ENCODE measurements at places on chromosomes 2 and 18.

DNA sequence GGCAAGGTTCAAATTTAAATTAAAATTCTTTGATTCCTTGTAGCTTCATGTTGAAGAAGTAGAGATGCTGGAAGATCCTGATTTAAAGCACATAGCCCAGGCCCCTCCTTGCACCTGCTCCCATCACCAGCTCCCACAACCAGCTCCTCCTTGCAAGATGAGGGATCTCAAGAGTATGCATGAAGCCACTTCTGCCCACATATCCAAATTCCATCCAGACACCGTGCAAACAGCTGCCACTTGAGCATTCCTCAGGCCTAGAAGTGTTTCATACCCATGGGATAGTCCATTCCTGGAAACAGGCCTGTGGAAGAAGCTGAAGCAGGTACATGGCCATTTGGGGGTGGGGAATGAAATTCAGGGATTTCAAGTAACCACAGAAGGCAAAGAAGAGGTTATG lies 32.4 kb upstream of the ITPRID2 start:
- DNase-seq, result no peak

- no peak for DNase-seq
Observed at GRCh38 chr2:242011516-242011915, 142.0 kb downstream of the RTP5 start.

DNA sequence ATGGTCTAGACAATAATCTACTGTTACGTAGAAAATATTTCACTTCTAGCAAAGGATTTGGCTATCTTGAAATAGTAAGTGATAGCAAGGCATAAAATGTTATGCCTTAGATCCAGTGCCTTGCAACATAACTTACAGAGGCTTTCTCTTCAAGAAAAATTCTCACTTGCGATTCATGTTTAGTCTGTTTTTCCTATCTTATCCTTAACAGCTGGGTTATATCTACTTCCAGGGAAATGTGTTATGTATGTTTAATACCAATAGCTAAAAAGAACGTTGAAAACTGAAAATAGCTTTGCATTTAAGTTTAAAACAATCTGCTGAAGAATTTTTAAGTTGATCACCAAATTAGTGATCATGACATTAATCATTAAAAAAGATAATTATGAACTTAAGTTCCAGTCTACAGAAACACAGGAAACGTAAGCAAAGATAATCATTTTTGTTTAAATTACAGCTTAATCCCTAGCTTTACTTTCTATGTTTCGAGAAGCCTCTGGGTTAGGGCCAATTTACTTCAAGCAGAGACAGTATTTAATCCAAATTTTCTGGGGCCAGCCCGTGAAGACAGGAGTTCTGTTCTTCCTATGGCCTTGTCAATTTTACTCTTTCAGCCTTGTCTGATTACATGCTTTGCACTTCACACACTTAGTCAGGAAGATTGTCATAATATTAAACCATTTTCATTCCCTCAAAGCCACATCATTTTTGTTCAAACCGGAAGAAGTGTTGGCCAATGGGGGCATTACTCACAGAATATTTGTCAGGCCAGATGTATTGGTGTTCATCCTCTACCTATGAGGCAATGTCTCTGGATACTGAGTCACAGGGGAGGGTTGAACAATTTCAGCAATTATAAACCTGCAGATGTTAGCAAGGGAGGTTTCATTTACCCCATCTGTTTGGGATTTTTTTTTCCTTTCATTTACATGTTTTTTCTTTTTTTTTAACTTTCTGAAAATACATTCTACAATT lies 1132.9 kb upstream of the ZEB2 start:
- peak; percentile 72 for DNase-seq

DNA sequence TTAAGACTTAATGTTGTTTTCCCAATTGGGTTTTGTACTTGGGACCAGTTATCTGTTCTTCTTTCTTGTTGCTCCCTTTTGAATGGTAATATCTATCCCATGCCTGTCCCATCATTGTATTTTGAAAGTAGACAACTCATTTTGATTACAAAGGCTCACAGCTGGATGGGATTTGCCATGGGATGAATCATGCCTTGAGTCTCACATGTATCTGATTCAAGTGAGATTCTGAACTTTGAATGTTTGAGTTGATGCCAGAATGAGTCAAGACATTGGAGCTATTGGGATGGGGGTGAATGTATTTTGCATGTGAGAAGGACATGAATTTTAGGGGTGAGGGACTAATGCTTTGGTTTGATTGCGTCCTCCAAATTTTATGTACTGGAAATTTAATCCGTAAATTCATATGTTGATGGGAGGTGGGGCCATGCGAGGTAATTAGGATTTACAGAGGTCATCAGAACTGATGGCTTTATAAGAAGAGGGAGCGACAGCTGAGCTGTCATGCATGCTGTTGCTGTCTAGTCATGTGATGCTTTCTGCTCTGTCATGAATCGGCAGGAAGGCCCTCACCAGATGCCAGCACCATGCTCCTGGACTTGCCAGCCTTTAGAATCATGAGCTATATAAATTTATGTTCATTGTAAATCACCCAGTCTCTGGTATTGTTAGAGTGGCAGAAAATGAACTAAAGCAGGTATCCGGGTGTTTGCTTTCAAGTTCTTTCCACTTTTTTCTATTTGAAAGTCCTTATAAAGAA lies 741.3 kb upstream of the RAB6C start:
- no peak for DNase-seq

DNA sequence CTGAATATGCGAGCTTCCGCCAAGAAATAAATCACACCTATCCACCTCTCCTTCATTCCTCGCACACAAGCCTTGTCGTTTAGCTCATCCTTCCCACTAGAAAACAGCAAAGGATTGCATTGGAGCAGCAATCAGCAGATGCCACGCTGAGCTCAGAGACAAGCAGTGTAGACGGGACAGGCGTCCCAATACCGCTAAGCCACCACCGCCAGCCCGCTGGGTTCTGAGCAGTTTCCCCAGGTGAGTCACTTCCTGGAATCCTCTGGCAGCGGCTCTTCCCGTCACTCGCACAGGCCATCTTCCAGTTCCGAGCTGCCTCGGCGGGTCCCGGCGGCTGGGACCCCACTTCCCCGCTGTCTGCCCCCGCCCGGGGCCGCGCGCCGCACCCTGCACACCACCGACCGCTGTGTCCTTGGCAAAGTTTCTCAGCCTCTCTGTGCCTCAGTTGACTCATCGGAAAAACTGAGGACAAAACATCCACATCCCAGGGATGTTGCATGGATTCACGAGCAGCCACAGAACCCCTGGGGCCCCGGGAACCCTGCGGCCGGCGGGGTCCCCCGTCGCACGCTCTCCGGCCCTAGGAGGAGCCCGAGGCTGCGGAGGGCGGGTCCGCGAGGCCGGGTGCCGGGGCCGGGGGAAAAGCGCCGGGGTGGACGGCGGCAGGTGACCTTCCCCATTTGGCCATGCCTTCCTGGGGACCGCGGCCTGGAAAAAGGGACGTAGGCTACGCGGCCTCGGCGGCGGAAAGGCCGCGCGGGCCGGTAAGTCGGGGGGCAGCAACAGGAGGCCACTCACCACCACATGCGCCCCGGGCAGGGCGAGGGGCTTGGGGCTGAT lies 573 bp downstream of the KDSR start:
- peak; percentile 59 for DNase-seq

- DNase-seq, result no peak
Observed at GRCh38 chr2:183867206-183867605, 731.1 kb upstream of the ZNF804A start.

GRCh38 chr2:163717993-163718680 lies 17.7 kb downstream of the FIGN start:
- no peak for DNase-seq

GRCh38 chr2:150485871-150486538 lies 1.5 kb downstream of the RND3 start:
- peak; percentile 62 for DNase-seq

DNA sequence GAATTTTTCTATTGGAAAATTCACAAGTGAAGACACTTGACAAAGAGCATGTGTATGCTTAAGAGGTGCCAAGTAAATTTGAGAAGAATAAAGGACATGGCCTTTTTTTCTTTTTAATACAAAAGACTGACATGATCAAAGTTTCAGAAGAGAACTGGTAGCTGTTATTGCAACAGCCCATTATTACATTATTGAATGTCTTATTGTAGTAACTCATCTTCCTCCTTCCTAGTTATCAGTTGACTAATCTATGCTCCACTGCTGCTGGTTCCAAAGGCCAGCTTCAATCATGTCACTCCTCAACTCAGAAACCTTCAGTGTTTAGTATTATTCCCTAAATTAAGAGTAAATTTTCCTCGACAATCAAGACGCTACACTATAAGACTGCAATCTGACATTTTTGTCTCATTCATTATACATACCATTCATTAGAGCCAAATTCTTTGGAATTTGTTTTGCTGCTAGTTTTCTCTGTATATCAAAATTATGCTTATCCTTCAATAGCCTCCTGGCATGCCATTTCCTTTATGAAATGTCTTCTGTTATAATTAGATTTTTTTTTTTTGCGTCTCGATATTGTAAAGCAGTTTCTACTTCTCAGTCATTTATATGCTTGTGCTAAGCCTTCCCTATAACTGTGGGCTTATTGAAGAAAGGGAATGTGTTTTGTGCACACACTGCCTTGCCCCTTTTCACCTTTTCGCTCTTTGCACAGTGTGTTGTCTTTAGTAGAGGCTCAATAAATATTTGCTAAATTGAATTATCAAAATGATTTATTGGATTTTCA lies 27.9 kb downstream of the ITGA4 start:
- no peak for DNase-seq

DNA sequence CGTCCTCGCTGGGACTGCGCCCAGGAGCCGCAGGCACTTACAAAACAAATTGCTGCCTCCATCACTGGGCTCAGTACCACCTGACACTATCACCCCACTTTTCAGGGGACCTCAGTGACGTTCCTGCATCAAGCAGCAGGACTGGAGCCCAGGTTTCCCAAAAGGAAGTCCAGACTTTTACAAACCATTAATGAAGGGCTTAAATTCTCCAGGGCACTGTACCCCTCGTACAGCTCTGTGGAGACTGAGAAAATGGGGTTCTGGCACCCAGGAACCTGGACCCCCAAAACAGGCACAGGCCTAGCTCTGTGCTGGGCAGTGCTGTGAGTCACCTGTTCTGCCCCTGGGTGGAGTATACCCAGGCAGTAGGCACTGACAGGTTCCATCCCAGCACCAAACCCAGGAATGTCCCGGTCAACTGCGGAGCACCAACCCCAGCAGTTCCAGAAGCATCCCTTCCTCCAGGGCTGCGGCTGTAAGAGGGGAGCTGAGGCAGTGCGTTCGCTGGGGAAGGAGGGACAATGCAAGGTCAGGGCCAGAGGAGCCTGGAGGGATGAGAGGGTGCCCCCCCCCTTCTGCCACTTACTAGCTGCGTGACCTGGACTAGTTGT lies 24.6 kb upstream of the NOTO start:
- DNase-seq, result no peak

DNA sequence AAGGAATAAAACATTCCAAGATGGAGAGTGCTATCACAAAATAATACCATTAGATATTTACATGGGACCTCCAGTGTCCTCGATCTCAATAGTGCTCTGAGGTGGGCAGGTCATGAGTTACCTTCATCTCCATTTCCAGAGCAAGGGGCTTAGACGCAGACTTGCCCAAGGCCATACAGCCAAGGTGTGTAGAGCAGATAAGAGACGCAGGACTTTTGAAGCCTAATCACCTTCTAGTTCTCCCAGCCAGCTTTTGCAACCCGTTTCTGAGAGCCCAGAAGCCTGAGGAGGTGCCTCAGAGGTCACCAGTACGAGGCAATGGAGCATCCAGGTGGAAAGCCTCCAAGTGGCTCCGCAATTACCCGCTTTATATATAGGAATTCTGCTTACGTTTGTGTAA lies 294.7 kb downstream of the LNPK start:
- no peak for DNase-seq

DNA sequence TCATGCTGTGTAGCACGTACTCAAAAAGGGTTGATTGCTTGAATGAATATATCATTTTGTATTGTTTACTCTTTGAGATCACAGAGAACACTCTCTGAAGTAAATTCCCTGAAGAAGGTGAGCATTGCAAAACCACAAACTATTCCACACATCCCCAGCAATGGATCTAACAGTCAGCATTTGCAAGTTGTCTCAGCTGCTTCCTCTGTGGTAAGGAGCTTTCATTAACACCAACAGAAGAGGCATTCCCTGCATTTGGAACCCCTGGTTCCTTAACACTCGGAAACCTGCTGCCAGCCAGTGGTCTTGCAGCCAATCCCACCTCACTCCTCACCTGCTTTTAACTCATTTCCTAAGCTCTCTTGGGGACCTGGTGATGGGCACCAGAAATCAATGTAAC lies 108.4 kb downstream of the IRS1 start:
- DNase-seq, result peak; percentile 88

DNA sequence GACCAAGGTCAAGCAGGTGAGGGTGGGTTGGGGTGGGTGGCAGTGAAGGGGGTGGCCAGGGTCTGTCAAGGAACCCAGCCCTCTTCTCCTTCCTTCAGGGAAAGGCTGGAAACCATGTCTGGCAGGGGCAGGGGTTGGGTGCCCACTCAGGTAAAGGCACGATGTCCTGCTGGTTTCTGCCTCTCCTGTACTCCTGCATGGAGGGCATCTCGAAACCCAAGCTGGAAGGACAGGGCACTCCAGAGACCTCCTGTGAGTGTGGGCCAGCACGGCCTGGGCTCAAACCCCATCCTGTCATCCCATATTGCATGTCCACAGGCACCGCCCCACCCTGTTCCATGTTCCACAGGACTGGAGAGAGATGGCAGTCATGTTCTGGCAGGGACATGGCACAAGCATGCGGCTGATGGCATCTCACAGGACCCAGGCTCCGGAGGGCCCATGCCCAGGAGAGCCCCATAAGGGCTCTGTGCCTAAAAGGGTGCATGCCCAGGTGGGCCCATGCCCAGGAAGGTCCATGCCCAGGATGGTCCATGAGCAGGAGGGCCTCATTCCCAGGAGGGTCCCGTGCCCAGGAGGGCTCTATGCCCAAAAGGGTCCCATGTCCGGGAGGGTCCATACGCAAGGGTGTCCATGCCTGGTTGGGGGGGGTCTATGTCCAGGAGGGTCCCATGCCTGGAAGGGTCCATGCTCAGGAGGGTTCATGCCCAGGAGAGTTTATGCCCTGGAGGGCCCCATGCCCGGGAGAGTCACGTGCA lies 6.4 kb downstream of the GPR35 start:
- DNase-seq, result no peak

GRCh38 chr18:70250781-70251180 lies 38.1 kb upstream of the SOCS6 start:
- DNase-seq, result no peak

- peak; percentile 61 for DNase-seq
Observed at GRCh38 chr2:136444323-136444722, 321.0 kb upstream of the THSD7B start.

GRCh38 chr2:228541789-228542188 lies 360.3 kb upstream of the SPHKAP start:
- peak; percentile 19 for DNase-seq

GRCh38 chr2:164061129-164061746 lies 325.4 kb upstream of the FIGN start:
- peak; percentile 46 for DNase-seq

- no peak for DNase-seq
Observed at GRCh38 chr2:111897630-111897923, 830 bp upstream of the MERTK start.

GRCh38 chr2:219124381-219125110 lies 36.1 kb downstream of the NHEJ1 start:
- no peak for DNase-seq

GRCh38 chr2:96251721-96252292 lies 14.0 kb downstream of the TMEM127 start:
- DNase-seq, result peak; percentile 97
